Body of pancreas (tissue), 4 donors: ENCODE measurements at places on chromosomes 6 and 20. TPM values are rescaled to one million over a fixed set of nuclear protein-coding genes. Genes with fewer than 3 reads are reported as not detected.
A peak's percentile ranks its signal among the peaks of the same experiment; 100 is the strongest.

The MLN gene
- not detected for total RNA-seq

The NKAIN2 gene
- not detected for total RNA-seq

The LGSN gene
- under 0.01 TPM for total RNA-seq

The PHACTR3 gene
- 0.66 TPM for total RNA-seq

The FAXC gene
- 0.33 TPM for total RNA-seq

The PLEKHG1 gene
- total RNA-seq: 4.2 TPM

The FIG4 gene
- 9.3 TPM for total RNA-seq

DNA sequence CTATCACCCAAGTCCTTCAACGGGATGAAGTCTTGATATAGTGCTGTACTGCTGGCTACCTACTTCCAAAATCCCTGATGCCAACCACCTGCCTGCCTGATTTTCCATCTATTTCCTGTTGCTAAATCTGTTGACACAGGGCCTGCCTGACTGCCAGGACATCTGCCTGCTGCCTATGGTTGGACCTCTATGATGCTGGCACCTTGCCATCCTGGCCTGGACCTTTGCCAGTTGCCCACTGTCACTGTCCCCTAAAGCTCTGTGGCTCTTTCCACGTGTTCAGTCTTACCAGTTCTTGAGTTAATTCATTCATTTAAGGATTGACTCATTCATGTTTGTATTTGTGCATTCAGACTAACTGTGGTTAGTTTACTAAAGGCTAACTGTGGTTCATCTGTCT lies 9.2 kb upstream of the RGS17 start:
- DNase-seq: no peak
- H3K4me3 ChIP-seq: no peak overlapping the region
- no peaks in the 10 kb centered on the region for H3K27me3 ChIP-seq

GRCh38 chr6:142373268-142374090 lies 71.7 kb downstream of the ADGRG6 start:
- H3K36me3 ChIP-seq: no peaks in the 10 kb centered on the region
- peaks cover 16% of the 10 kb centered on the region for H3K4me1 ChIP-seq
- H3K27me3 ChIP-seq: no peaks in the 10 kb centered on the region

GRCh38 chr20:56504373-56505005 lies 20.1 kb upstream of the FAM209A start:
- H3K27ac ChIP-seq: no peak overlapping the region
- no peaks in the 10 kb centered on the region for H3K4me1 ChIP-seq
- H3K27me3 ChIP-seq: no peaks in the 10 kb centered on the region
- H3K4me3 ChIP-seq: no peak overlapping the region
- no peaks in the 10 kb centered on the region for H3K36me3 ChIP-seq

DNA sequence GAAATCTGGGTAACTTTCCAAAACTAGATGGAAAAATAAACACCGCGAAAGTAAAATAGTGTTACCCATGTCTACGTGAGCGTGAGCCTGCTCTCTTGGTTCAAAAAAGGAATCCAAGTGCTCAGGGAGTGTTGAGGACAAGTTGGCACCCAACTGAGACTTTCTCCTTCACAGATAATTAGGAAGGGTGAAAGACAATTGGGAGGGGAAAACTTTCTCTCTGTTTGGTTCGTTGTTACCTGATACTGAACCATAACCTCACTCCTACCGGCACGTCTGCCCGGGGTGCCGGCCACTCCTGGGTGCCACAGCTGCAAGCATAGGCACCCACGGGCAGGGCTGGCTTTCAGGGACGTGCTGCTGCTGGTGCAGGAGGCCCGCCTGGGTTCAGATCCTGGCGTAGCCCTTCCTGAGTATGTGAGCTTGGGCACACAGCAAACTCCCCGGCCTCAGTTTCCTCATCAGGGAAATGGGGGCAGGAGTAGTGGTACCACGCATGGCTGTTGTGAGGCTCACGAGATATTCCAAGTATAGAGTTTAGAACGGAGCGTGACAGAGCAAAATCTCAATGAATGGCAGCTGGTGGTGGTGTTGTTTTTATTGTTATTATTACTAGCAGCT lies 38.2 kb upstream of the PMEPA1 start:
- no peak overlapping the region for H3K4me3 ChIP-seq
- DNase-seq: no peak
- no peaks in the 10 kb centered on the region for H3K27me3 ChIP-seq
- H3K36me3 ChIP-seq: no peaks in the 10 kb centered on the region
- no peak overlapping the region for H3K27ac ChIP-seq
- H3K4me1 ChIP-seq: peaks cover 19% of the 10 kb centered on the region

- DNase-seq: no peak
- H3K36me3 ChIP-seq: no peaks in the 10 kb centered on the region
- H3K4me3 ChIP-seq: no peak overlapping the region
- peaks cover 5% of the 10 kb centered on the region for H3K4me1 ChIP-seq
- H3K27me3 ChIP-seq: no peaks in the 10 kb centered on the region
Observed at GRCh38 chr6:37202788-37203491, 33.0 kb downstream of the PIM1 start.

DNA sequence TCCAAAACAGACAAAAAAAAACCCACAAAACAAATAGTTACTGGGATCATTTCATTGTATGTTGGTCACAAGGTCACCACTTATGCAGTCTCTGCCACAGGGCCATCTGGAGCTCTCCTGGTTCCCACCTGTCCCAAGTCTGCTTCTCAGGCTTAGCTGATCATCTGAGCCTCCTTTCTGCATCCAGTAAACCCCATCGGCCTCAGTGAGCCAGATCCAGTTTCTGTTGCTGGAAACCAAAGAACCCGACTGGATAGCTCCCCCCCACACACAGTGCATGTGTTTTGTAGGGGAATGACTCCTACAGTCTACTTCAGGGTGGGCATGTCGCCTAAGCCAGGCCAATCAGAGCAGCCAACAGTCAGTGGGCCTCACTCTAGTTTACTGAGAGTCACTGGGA lies 233.3 kb downstream of the PREX1 start:
- no peak overlapping the region for H3K27ac ChIP-seq
- no peak for DNase-seq
- H3K4me3 ChIP-seq: no peak overlapping the region

- no peaks in the 10 kb centered on the region for H3K27me3 ChIP-seq
- H3K4me1 ChIP-seq: peaks cover under 1% of the 10 kb centered on the region
- H3K4me3 ChIP-seq: no peak overlapping the region
- no peak overlapping the region for H3K27ac ChIP-seq
- DNase-seq: no peak
Observed at GRCh38 chr6:44451803-44452695, 64.5 kb downstream of the CDC5L start.

GRCh38 chr20:53527196-53527595 lies 66.4 kb downstream of the ZNF217 start:
- no peaks in the 10 kb centered on the region for H3K4me1 ChIP-seq
- H3K36me3 ChIP-seq: no peaks in the 10 kb centered on the region
- no peaks in the 10 kb centered on the region for H3K27me3 ChIP-seq
- DNase-seq: no peak
- H3K4me3 ChIP-seq: no peak overlapping the region
- H3K27ac ChIP-seq: no peak overlapping the region

DNA sequence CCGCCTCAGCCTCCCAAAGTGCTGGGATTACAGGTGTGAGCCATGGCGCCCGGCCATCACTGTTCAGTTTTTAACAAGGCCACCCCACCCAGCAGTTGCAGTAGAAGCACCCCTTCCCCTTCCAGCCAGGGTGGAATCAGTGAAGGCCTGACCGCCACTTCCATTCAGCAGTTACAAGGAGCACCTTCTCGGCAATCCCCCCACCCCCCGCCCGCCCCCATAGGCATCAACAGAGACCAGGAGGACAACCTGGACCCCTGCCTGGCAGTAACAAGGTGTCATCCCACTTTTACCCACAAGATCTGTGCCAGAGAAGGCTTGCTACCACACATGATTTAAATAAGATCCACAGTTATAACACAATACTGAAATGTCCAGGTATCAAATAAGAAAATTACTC lies 23.1 kb downstream of the NCR2 start:
- H3K4me3 ChIP-seq: no peak overlapping the region
- no peaks in the 10 kb centered on the region for H3K27me3 ChIP-seq
- no peaks in the 10 kb centered on the region for H3K4me1 ChIP-seq
- H3K27ac ChIP-seq: no peak overlapping the region

DNA sequence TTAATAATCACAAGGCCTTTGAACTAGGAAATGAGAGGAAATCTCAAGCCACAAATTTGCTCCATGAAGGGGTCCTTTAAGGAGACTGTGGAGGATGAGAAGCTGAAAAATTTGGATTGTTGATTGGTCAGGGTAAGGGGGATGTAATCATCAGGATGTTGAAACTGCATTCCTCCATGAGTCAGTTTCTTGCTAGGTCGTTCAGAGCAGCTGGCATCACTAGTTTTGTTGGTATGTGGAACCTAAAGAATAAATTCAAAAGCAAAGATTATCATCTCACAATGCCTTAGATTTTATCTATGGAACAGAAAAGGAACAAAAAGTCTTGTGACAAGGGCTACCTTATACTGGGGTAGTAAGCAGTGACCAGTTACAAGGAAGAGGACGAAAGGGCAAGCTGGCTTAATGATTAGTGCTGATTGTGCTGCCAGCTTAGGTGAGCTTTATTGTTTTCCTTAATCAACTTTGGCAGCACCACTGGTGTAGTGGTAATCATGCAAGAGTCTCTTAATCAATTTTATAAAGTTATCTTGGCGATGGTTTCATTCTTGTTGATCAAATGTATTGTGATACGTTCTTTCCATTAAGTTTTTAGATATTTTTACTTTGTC lies 36.6 kb downstream of the CRISP2 start:
- no peaks in the 10 kb centered on the region for H3K4me1 ChIP-seq
- no peak for DNase-seq
- H3K27me3 ChIP-seq: no peaks in the 10 kb centered on the region
- no peaks in the 10 kb centered on the region for H3K36me3 ChIP-seq

- DNase-seq: no peak
- H3K4me1 ChIP-seq: peaks cover 16% of the 10 kb centered on the region
- no peaks in the 10 kb centered on the region for H3K36me3 ChIP-seq
- H3K27ac ChIP-seq: no peak overlapping the region
Observed at GRCh38 chr6:137486416-137486815, 7.8 kb downstream of the OLIG3 start.

GRCh38 chr6:2232445-2232844 lies 13.0 kb downstream of the GMDS start:
- H3K36me3 ChIP-seq: no peaks in the 10 kb centered on the region
- no peak for DNase-seq
- no peaks in the 10 kb centered on the region for H3K27me3 ChIP-seq
- peaks cover 9% of the 10 kb centered on the region for H3K4me1 ChIP-seq

DNA sequence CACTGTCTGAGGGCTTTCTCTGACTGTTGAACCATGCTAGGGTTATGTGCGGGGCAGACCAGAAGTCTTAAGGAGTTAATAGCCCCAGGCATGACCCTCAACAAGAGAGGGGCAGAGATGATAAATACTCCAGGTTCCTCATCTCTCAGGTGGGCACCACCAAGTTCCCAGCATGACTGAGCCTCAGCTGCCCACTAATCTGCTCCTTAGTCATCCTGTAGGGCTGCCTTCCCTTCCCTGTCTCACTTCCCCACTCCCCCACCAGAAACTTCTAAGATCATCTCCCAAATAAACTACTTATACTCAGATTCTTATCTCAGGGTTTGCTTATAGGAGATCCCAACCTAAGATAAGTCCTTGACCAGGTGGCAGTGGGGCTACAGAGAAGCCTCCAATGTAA lies 137.2 kb upstream of the PRND start:
- H3K4me1 ChIP-seq: no peaks in the 10 kb centered on the region
- no peaks in the 10 kb centered on the region for H3K27me3 ChIP-seq
- no peak overlapping the region for H3K27ac ChIP-seq

GRCh38 chr6:6781172-6781872 lies 192.8 kb downstream of the LY86 start:
- peaks cover 8% of the 10 kb centered on the region for H3K4me1 ChIP-seq
- peak; percentile 48 for DNase-seq
- H3K4me3 ChIP-seq: no peak overlapping the region
- H3K27me3 ChIP-seq: no peaks in the 10 kb centered on the region
- no peak overlapping the region for H3K27ac ChIP-seq

DNA sequence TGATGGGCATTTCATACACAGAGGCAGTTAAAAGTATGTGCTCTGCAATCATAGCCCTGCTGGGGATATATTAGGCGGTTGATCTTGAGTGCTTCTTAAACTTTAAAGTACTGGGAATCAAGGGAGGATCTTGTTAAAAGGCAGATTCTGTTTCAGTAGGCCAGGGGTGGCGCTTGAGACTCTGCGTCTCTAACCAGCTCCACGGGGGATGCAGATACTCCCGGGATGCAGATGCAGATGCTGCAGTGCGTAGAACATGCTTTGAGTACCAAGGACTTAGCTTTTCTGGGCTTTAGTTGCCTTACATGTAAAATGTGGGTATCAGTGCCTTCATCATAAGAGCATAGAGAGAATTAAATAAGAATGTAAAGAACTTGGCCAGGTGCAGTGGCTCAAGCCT lies 44.4 kb upstream of the ENPP5 start:
- DNase-seq: no peak
- no peaks in the 10 kb centered on the region for H3K27me3 ChIP-seq
- no peak overlapping the region for H3K4me3 ChIP-seq

DNA sequence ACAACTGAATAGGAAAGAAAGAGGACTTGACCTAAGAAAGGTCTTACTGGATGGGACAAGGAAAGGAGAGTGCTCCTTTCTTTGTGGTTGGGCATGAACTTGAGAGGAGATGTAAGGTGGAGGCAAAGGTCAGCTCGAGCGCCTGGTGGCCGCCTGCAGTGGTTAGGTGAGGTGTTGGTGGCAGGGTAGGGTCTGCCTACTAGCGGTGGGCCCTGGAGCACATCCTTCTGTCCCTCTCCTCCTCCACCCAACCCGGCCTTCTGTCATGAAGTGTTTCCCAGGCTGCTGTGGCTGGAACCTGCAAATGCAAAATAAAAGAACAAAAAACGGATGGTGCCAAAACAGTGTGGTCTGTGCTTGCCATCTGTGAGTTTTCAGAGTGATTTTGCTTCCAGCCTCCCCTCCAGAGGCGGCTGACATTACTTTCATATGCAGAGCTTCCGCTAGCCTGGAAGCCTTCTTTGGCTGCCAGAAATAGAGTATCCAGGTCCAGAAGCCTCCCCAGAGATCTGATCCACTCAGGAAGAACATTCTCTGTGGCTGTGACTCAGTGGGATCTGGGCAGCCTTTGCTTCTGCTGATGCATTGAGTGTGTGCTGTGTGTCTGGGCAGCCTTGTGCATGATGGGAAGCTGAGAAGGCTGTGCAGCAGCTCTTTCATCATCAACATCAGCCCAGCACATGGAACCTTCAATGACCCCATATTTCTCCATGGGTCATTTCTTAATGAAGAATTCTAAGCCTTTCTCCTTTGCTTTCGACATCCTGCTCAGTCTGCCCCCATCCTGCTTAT lies 79.8 kb upstream of the FAM184A start:
- no peaks in the 10 kb centered on the region for H3K36me3 ChIP-seq
- no peaks in the 10 kb centered on the region for H3K27me3 ChIP-seq
- H3K4me3 ChIP-seq: no peak overlapping the region
- H3K27ac ChIP-seq: no peak overlapping the region
- peak; percentile 75 for DNase-seq

- peak within 1 kb of the TSS; percentile 81 for H3K27ac ChIP-seq
- DNase-seq: peak; percentile 79
- H3K27me3 ChIP-seq: no peaks in the 10 kb centered on the region
- H3K36me3 ChIP-seq: no peaks in the 10 kb centered on the region
Observed at GRCh38 chr20:51542571-51543421, at the start of gene NFATC2. Gene NFATC2 (minus strand): TSS chr20:51542719. CDS start chr20:51542499, 220 bp downstream.
